ENCODE measurements at places on chromosomes 2 and 18.

GRCh38 chr2:74821177-74822126 is 12.5 kb upstream of the HK2 start:
- no peak for DNase-seq

DNA sequence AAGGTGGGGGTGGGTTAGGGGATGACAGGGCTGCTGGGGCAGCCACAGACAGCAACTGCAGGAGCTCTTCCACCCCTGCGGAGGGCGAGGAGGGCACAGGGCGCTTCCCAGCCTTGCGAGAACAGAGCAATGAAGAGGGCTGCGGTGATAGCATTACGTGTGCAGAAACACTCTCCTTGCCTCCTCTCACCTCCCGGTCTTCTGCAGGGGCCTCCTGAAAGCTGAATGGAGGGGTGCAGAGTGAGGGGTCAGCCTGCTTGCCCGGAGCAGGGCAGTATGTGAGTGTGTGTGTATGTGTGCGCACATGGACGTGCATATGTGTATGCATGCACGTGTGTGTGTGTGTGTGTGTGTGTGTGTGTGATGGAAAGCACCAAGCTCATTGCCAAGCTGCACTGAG is 29.5 kb upstream of the IL1R2 start:
- no peak for DNase-seq

DNA sequence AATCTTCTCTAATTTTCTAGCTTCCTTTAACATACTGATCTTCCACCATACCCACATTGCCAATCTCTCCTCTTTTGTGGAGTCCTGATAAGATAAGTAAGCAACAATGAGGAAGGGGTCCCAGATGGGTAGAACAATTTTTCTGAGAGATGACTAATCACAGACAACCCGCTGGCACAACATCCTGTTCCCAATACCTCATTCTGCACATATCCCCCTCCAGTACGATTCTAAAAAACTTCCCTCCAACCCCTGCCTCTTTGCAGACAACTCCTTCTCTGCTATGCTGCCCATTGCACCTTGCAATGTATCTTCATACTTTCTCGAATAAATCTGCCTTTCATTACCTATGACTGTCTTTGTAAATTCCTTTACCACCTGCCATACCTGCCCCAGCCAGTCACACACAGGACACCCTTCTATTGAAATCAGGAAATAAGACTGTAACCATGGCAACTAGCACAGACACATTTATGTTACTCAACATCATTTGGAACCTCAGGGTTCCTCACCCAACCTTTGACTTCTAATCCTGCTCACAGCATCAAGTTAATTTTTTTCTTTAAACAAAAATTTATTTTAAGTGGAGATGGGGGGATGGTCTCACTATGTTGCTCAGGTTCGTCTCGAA is 7.4 kb upstream of the EXOC6B start:
- DNase-seq, result no peak

DNA sequence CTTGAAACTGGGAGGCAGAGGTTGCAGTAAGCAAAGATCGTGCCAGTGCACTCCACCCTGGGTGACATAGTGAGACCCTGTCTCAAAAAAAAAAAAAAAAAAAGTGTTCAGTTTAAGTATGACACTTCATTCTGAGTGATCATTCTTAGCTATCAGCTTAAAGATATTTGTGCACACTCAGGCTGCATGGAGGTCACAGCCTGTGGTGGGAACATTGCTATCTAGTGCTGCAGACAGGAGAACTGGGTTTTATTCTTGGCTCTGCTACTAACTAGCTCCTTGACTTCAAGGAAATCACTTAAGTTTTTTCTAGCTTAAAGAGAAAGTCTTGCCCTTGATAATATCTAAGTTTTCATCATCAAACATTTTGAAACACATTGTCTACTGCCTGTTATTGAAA is 391.3 kb upstream of the CDH7 start:
- DNase-seq, result no peak

DNA sequence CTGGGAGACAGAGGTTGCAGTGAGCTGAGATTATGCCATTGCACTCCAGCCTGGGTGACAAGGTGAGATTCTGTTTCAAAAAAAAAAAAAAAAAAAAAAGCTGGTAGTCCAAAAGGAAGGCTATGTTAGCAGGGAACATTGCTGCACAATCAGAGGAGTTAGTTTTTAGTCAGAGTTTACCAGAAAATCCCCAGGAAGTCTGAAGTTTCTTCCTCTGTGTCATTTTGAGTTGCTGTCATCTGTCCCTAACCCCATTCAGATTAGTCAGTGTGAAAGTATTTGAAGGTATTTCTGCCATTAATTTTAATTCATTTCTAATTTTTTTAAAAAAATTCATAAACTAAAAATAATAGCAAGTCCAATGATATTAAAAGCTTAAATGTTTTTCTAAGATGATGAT is 33.5 kb upstream of the CERS6 start:
- DNase-seq, result no peak

GRCh38 chr2:127381762-127382161 is 6.0 kb downstream of the MAP3K2 start:
- DNase-seq, result no peak

GRCh38 chr2:223909001-223909741 is 36.0 kb downstream of the WDFY1 start:
- no peak for DNase-seq

DNA sequence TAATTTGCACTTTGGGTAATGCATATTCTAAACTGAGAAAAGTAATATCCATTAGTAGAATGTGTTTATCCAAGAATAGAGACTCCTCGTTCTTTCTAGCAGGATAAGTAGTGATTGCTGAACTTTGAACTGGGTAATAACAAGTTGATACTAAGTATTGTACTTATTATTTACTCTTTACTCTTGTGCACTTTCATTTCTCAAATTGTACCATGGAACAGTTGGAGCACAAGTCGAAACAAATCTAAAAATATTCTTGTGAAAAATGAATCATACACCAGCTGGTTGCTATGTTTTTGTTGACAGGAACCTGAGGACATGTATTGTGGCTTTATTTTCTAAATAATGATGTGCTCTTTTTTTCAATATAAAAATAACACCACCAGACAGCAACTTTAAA is 111.9 kb downstream of the RGPD3 start:
- DNase-seq, result no peak

DNA sequence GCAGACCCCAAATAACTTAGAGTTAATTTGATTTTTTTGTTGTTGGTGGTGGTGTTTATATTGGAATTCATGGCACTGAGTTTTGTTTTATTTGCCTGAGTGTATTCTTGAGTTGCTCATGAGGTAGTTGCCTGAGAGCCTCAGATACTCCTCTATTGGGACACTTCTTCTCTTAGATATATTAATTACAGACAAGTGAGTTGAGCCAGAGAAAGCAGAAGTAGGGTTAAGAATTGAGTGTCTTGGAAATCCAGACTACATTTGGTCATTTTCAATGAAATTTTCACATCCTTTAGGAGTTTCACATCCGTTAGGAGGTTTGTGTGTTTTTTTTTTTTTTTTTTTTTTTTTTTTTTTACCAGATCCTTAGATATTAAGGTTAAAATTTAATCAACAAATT is 29.0 kb downstream of the FMNL2 start:
- DNase-seq, result no peak

All from CD4-positive, alpha-beta T cell treated with Interleukin-15 for 4 hours (primary cell).